Activated CD8-positive, alpha-beta memory T cell treated with anti-CD3 and anti-CD28 coated beads for 1 hour (primary cell): ENCODE measurements at places on chromosomes 13 and 19.
A peak's percentile ranks its signal among the peaks of the same experiment; 100 is the strongest.

- no peak for DNase-seq
Measured at GRCh38 chr13:31092646-31093045, 69.1 kb downstream of the HSPH1 start.

- DNase-seq = no peak
Measured at GRCh38 chr19:16376649-16377048, 52.0 kb downstream of the KLF2 start.

DNA sequence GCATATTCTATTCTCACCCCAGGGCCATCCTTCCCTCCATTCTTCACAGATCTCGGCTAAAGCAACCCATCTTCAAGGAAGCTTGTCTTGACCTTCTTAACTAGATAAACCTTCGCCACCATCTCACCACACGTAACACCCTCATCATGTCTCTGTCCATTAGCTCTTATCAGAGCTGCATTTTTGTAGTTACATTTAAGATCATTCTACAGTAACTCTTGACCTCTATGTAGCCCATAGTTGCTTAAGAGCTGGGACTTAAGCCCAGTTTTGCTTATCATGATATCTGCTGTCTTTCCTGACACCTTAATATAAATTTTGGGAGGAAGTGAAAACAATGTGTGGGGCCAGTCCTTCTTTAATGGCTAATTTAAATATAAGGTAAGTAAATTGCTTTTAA, 345.1 kb downstream of the MTUS2 start:
- DNase-seq = no peak

DNA sequence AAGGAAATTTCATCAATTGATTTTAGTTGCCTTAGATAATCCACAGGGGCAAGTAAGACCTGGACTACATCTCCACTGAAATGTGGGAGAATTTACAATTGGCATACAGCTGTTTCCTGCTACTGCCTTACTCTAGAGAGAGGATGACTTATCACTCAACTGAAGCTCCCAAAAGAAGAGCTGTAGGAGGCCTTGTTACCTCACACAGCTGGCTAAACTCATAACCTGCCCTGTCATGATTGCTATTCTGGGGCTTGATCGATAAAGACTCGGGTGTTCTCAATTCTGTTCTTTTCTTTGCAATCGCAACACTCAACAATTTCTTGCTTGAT, 1396.4 kb downstream of the EFNB2 start:
- no peak for DNase-seq

DNA sequence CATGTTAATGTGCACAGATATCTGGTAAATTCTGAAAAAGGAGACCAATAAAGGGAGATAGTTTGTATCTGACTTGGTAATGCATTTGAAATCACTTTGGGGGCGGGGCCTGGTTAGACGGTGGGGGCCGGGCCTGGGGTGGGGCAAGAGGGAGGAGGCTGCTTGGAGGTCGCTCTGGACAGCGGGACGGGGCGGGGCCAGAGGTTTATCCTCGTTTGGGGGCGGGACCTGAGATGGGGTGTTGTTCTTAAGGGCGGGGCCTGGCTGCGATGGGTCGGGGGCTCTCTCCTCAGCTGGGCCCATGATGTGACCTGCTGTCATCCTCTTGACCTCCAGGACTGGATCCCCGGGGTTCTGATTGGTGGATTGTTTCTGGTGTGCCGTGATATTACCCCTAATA, 4.9 kb upstream of the ZNF808 start:
- DNase-seq = no peak

DNA sequence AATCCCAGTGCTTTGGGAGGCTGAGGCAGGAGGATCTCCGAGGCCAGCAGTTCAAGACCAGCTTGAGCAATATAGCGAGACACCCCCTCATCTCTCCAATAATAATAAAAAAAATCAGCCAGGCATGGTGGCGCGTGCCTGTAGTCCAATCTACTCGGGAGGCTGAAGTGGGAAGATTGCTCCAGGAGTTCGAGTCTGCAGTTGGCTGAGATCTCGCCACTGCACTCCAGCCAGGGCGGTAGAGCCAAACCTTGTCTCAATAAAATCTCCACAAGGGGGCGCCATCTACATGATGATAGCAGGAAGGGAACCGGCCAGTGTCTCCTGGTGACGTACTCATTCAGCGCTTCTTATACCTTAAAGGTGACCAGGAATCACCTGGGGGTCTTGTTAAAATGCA, 13.6 kb upstream of the C5AR1 start:
- DNase-seq = peak; percentile 52
